Fibroblast of skin of right quadriceps (primary cell): ENCODE measurements at places on chromosomes 1 and 21.

- no peak for DNase-seq
Measured at GRCh38 chr1:90187323-90187585, 192.3 kb downstream of the ZNF326 start.

DNA sequence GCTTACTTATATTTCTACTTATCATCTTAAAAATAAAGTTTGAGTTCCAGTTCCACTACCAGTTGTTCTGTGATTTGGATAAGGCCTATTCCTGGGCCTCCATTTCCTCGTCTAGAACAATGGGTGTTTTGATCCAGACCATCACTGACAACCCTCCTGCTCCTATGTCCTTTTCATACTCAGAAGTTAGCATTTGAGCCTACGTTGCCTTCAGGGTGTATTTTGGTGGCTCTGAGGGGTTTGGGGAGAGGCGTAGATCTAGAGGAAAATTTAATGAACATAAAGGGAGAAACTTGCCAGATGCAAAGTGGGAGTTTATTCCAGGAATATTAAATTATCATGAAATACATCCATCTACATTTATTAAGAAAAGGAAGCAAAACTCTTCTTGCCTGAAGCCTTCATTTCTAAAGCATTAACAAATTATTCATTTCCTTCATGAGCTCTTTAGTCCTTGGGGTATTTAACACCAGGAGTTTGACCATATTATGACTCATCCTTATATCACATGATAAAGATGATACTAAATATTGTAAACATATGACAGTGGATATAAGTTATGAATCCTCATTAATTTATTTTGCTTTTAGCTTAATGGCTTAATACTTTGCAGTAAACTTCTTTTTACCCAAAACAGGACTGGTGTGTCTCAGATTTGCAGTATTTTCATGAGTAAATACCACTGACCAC is 47.2 kb upstream of the SYT14 start:
- peak; percentile 48 for DNase-seq

GRCh38 chr1:18580691-18581419 is 49.8 kb upstream of the PAX7 start:
- DNase-seq: no peak

GRCh38 chr1:153616917-153617311 is 789 bp upstream of the S100A14 start:
- no peak for DNase-seq

GRCh38 chr1:40534589-40534988 is 3.2 kb downstream of the ZNF684 start:
- no peak for DNase-seq
